Hematopoietic multipotent progenitor cell treated with erythropoietin and hydrocortisone succinate and interleukin-3 and kit ligand, for 4 days (in vitro differentiated cells): ENCODE measurements at places on chromosomes 1 and 21.
A peak's percentile ranks its signal among the peaks of the same experiment; 100 is the strongest.

DNA sequence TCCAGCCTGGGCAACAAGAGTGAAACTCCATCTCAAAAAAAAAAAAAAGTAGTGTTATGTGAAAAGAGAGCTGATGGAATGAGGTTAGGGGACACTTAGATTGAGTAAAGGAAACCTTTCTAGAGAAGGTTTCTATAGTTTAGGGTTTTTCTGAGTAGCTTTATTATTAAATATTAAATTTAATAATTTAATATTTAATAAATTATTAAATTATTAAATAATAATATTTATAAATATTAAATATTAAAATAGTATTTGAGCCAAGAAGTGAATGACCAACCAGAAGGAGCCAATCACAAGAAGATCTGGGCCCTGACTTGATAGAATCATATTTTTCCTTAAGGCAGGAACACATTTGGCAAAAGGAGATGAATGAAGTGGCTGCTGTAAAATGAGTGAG is 50.7 kb downstream of the ALG6 start:
- no peak for DNase-seq

GRCh38 chr1:34115233-34115632 is 49.8 kb downstream of the CSMD2 start:
- DNase-seq: no peak

- no peak for DNase-seq
Observed at GRCh38 chr1:6495540-6496364, 4.3 kb upstream of the PLEKHG5 start.

DNA sequence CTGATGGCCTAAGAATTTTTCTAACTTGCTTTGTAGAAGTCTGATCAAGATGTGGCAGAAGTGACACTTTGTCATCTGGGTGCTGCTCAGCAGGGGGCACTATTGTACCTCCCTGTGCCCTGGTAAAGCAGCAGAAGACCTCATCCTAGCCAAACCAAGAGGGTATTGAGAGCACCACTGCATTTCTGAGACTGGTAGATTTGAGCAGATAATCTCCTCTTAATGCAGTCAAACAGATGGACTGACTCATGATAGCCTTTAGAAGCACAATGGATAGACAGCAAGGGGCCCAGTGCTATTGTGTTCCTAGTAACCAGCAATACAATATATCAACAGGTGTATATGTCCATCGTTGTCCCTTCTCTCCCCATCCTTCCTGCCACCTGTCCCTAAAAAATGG is 5.7 kb downstream of the TPM3 start:
- peak; percentile 87 for DNase-seq

DNA sequence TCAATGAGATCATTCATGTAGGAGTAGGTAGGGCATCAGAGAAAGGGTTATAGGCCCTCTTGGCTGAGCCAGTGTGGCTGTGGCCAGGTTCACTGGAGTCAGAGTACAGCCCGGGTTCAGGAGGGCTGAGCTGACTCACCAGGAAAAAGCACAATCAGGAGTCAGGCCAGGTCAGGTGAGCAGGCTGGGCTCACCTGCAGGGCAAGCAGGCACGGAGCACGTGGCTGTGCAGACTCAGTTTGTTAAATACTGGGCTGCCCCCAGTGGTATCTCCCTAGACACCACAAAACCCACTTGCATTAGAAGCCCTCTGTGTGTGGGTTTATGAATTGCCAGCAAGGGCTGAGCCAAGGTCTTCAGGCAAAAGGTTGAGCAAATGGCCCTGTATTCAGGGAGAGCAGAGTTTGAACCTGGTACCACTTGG is 122.1 kb upstream of the SERBP1 start:
- DNase-seq: peak; percentile 23

GRCh38 chr1:185652348-185652747 is 81.8 kb upstream of the HMCN1 start:
- DNase-seq: peak; percentile 46

- no peak for DNase-seq
Observed at GRCh38 chr1:204079608-204079999, 6.7 kb downstream of the SOX13 start.

DNA sequence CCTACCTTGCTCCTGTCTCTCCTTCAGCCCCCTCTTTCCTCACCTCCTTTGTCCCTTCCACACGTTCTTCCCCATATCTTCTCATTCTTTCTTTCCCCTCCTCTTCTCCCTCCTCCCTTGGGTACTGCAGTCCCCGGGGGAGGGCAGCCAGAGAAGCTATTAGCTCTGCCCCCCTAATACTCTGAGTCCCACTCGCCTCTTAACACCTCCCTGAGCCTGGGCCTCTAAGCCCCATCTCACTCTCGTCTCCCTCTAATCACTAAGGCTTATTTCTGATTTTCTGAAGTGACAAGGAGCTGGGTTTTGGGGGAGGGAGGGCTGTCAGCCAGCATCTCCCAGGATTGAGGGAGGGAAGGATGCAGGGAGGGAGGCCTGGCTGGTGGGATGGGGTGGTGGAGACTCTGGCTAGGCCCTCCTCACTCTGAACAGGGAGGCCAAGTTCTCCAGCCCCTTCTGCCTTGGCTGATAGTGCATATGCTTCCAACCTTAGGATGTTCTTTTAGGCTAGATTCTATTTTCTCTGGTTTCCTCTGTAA is 25.6 kb upstream of the DMBX1 start:
- no peak for DNase-seq

- no peak for DNase-seq
Observed at GRCh38 chr1:111097356-111098099, 42.4 kb downstream of the DRAM2 start.

DNA sequence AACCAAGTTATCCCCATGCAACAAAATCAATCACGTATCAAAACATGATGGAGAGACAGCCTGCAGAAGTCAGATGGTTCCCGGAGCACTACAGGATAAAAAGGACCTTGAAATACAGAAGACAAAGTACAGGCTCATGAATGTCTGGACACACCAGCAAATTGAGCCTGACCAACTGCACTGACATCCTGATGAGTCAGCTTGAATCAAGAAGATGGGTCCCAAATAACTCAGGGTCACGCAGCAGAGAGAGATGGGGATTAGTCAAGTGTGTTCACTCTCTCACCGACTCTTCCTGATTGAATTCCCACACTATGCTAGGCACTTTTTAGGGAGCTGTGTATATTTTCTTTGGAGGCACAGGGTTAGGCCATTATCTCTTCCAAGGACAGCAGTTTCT is 71.1 kb upstream of the DIRAS3 start:
- no peak for DNase-seq

GRCh38 chr1:116724765-116725375 is 29.4 kb upstream of the CD2 start:
- DNase-seq: peak; percentile 87

DNA sequence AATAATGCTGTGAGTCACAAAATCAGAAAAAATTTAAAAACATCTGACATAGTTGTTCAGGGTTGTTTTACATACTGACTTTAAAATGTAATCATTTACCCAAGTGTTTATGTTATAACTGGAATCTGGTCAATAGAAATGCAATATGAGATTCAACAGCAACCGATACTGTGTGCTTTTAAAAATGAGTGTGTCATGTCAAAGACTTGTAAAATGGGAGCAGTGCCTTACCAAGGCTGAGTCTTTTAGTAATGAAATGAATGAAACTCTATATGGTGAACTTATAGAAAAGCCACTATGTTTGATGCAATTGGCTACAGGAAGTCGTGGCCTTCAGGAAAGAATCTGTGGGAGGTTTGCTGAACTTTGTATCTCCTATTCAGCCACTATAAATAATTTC is 570.2 kb downstream of the DPYD start:
- no peak for DNase-seq

DNA sequence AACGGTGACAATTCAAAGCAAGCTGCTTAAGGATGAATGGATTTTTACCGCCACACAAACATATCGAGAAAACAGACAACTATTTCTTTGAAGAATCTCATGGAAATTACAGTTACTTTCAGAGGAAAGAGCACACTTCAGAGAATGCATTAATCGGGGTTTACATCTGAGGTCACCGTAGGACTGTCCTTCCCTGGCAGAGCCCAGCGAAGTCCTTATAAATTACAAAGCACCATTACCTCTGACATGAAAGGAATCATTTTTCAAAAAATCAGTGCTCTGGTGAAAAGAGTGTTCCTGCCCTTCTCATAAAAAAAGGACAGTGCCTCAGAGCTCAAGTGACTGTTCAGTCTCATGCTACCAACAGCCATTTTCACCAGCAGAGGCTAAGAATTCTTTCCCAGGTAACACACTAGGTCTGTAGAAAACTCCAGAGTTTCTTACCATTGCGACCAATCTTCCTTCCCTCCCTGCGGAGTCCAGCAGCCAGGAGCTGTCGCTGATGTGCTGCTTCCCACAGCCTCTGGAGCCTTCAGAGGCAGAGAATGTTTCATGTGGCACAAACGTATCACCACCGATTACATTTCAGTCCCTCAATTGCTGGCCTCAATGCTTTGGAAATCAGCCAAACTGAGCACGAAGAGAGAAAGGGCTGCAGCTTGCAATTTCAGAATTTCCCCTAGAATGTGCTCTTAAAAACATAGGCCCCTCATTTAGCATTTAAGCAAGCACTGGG is 75.4 kb downstream of the PLD5 start:
- no peak for DNase-seq

- no peak for DNase-seq
Observed at GRCh38 chr1:162213281-162213912, 143.9 kb downstream of the NOS1AP start.

GRCh38 chr1:178145605-178146004 is 51.7 kb downstream of the RASAL2 start:
- no peak for DNase-seq

DNA sequence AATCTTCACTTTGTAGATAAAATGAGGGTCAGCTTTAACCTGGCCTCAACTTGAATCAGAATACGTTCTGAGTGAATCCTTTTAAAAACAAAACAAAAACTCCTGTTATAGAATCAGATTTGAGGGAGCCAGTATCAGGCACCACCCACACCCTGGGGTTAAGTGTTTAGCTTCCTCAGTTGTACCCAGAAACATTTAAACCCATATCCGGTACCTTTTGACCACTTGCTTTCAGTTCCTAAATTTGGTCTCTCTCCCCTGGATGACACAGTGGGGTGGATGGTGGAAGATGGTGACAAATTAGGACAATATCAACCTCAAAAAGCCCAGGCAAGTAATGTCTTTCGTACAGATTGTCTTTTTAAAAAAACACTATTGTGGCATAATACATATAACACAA is 10.4 kb downstream of the KLHDC7A start:
- no peak for DNase-seq

DNA sequence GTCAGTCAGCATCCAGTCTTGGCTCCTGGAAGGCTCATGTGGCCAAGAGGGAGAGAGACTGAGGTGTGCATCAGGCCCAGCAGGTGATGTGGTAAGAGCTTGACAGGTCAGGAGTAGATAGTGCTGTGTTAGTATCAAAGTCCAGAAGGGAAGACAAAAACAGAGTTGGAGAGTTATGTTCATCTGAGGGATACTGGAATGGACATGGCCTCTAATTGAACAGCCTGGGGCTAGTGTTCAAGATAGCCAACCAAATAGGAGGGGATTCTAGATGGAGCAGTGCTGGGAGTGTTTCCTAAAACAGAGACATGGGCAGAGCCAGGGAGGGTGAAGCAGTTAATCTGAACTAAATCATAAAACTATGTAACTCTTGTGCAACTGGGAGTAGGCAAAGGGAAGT is 120.7 kb upstream of the MARK1 start:
- DNase-seq: no peak

DNA sequence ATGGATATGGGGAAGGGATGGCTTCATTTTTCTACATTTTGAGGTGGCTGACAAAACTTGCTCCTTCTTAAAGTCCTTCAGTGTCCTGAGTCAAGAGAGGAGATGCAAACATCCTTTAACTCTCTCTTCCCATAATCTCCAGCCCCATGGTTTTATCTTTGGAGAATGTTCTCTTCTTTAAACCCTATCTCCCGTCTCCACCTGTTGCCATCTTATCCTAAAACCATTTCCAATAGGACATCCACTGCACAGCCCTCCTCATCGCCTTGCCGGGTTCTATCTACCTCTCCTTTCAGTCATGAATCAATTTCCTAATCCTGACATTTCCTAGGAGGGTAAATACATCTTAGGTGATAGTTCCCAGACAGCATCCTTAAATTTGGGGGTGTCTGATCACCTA is 44.2 kb upstream of the KCNE2 start:
- no peak for DNase-seq

- DNase-seq: no peak
Observed at GRCh38 chr1:219806020-219806419, 122.3 kb downstream of the SLC30A10 start.

DNA sequence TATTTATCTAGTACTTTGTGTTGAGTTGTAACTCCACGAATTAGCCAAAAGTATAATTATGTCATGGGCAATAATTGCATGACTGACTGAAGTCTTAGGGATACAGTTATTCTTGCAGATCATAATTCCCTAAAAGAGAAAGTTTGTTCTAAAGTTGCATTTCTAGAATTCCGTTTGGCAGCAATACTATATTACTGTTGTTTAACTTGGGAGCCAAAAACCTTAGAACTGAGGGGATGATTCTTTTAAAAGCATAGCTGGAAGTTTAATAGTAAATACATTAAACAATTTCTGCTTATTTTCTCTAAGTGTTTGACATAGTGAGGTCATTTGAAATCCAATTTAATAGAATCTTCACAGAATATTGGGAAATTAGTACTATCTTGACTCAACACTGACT is 356.4 kb upstream of the ADAMTS5 start:
- no peak for DNase-seq

- no peak for DNase-seq
Observed at GRCh38 chr1:44250068-44250781, 37.0 kb downstream of the DMAP1 start.

DNA sequence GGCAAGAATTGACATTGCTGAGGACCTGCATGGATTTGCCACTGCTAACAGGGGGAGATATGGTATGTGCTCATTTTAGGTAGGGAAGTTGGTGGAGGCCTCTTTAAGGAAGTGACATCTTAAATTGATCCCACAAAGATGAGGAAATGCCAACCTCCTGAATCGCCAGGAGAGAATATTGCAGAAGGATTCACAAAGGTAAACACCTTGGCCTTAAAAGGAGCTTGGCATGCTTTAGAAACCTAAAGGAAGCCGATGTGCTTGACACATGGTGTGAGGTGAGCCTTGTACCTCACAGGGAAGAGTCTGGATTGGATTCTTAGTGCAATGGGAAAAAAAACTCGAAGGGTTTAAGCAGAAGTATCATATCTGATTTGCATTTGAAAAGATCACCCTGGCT is 470.5 kb upstream of the DAB1 start:
- no peak for DNase-seq

DNA sequence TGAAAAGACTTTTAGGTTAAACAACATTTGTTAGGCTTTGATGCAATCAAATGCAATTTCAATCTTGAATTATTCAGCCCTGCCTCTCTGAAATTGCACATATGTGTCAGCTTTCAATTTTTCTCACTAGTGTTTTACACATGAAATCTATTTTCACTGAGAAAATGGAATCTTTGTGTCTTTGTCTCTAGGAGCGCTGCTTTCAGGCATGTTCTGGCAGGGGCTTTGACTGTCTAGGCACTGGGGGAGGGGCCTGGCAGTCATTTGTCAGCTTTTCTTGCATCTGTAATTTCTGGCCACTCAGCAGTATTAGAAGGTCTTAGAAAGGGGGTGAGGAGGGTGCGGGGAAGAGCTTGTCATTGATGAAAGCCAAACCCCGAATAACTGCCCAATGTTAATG is 264.4 kb downstream of the PTPRC start:
- no peak for DNase-seq

GRCh38 chr21:36079010-36079649 is 9.3 kb downstream of the CBR1 start:
- peak; percentile 55 for DNase-seq
